ENCODE measurements at places on chromosomes 5 and 9.

- no peak for DNase-seq
These were observed 2.2 kb upstream of the PCYOX1L start for GRCh38 chr5:149355688-149356087.

- no peak for DNase-seq
These were observed 1247.4 kb downstream of the EFNA5 start for GRCh38 chr5:106423109-106423897.

- DNase-seq, result no peak
These were observed 285.8 kb downstream of the ZNF608 start for GRCh38 chr5:124460642-124461041.

DNA sequence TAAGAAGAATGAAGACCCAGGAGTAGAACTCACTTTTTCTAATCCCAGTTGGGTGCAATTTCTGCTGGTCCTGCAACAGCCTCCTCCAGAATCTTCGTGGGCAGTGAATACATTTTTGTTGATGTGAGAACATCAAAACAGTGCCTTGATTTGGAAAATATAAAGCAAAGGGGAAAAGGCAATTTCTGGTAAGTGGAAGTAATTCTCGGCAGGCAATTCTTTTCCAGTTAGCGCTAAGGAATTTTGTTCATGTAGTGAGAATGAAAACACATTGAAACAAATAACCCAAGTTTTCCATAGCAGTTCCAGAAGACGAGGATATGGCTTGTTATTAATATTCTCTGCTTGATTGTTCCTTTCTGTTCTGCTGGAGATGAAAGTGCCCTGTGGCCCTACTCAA, 178.7 kb downstream of the SPATA31D1 start:
- no peak for DNase-seq

- no peak for DNase-seq
These were observed 1.7 kb downstream of the TLE4 start for GRCh38 chr9:79573412-79573923.

DNA sequence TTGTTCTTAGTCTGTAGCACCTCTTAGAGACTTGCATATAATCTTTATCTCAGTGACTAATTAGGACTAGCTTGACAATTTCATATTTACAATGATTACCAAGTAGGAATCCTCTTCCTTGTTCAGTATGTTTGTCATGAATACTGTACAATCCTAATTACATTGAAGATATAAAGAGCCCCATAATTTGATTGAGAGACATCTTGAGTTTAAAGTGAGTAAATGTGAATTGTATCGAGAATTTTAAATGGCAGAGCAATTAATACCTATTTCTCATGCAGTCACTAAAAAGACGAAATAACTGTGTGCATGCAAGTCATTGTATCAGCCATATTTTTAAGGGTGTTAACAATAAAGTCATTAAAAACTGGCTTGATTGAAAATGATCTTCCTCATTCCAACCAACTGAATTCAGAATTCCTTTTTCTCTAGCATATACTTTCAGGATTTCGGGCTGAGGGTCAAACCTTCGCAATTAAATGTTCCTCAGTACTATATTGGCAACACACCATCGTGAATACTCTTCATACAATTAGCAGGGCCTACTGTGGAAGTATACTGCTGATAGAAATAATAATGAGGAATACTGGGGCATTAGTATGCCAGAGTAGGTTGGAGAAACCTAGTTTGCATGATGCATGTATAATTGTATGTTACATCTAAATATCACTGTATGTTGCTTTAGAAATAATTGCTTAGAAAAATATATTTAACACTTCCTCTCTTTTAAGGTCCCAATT, 284.7 kb upstream of the TMEM161B start:
- DNase-seq, result no peak

DNA sequence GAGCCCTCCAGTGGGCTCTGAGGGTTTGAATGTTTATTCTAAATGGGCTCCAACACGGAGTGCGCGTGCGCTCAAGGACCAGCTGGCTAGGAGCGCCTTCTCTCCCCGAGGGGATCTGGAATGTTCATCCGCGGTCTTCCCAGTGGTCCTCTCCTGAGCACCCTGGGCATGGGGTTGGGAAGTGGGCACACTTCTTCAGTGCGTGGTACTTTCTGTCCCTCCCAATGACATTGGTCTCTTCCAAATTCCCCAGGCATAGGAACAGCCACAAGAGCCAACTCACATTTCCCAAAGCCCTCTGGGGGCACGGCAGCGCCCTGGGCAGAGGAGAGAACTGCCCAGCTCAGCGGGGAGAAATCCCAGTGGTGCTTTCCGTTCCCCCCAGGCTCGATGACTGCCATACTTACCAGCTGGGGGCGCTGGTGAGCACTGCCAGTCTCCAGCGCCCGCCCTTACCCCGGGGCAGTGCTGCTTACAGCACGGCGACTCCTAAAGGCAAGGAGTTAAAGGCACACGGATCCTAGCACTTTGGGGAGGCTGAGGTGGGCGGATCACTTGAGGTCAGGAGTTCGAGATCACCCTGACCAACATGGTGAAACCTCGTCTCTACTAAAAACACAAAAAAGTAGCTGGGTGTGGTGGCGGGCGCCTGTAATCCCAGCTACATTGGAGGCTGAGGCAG, 29.9 kb upstream of the OBP2B start:
- DNase-seq, result peak; percentile 65

GRCh38 chr5:39076101-39076756, 2.0 kb upstream of the RICTOR start:
- DNase-seq, result no peak

GRCh38 chr5:145800181-145800580, 35.0 kb downstream of the PRELID2 start:
- no peak for DNase-seq

GRCh38 chr9:89891221-89891590, 286.4 kb downstream of the GADD45G start:
- DNase-seq, result no peak

DNA sequence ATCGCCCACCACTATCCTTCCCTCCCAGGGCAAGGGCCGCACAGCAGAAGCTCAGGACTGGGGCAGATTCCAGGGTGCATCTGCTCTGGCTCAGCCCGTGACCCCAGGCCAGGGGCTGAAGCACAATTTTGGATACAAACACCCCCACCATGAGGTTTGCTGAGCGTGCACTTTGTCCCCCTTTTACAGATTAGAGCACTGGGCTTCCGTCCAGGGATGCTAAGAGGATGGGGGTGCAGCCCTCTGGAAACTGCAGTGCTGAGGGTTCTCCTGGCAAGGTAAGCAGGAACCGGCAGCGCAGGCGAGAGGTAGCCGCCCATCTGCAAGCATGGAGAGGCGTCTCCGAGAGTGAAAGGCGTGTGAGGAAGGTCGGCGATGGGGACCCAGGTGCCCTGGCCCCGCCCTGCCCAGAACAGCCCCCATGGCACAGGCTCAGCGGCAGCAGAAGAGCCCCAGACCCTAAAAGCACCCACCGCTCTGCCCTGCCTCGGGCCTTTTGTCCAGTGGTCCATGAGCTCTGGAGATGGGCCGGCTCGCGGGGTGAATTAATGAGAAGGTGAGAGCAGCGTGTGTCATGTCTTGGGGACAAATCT, 54.5 kb upstream of the OLFM1 start:
- DNase-seq, result no peak

DNA sequence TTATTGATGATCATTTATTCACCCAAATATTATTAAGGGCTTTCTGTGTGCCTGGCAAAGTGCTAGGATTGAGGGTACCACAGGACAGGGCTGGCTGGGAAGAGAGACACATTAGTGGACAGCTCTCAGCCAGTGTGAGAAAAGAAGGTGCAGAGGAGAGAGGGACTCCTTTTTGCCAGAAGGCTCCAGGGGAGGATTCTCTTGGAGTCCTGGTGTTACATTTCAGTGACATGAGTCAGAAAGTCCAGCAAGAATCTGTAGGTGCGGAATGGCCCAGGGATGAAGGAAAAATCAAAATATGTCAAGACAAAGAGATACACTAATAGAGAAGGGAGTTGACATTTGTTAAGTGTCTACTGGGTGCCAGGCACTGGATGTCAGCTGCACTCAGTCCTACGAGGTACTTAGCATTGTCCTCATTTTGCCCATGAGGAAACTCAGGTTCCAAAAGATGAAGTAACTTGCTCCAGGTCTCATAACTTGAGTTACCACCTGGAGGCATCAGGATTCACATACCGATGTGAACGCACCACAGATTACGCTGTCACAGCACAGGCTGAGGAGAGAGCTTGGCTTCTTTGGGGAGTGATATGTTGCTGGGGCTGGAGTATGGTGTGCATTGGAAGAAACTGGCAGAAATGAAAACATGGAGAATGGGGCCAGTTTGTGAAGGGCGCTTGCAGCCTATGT, 60.5 kb downstream of the RASGRF2 start:
- no peak for DNase-seq

Data from stimulated activated CD4-positive, alpha-beta T cell treated with anti-CD3 and anti-CD28 coated beads, Interleukin-12 subunit alpha, Interleukin-12 subunit beta, amount 100 ng/mL, for 24 hours (primary cell).